Activated naive CD4-positive, alpha-beta T cell treated with anti-CD3 and anti-CD28 coated beads, Interleukin-2, amount 50 U/mL, for 72 hours (primary cell): ENCODE measurements at places on chromosomes 3 and 15. TPM values are rescaled to one million over a fixed set of nuclear protein-coding genes. Genes with fewer than 3 reads are reported as not detected.
A peak's percentile ranks its signal among the peaks of the same experiment; 100 is the strongest.

Gene EXD1
- total RNA-seq = not detected

- DNase-seq = no peak
Measured at GRCh38 chr15:63261311-63261710, 16.1 kb upstream of the APH1B start.

DNA sequence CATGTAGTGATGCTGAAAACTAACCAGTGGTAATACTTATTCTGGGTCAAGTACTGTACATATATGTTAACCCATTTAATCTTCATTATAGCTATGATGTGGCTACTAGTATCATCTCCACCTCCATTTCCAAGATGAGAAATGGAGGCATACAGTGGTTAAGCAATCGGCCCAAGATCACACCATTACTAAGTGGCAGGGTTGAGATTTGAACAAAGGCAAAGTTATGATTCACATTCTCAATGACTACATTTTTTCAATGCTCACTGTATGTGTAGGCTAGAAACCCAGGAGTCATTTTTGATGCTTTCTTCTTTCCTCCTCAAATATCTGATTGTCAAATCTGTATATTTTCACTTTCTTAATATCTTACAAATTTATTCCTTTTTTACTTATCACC, 30.2 kb downstream of the ABI3BP start:
- DNase-seq = no peak

Gene SLC6A6
- total RNA-seq = 71.9 TPM

Gene P3H2
- total RNA-seq = not detected

DNA sequence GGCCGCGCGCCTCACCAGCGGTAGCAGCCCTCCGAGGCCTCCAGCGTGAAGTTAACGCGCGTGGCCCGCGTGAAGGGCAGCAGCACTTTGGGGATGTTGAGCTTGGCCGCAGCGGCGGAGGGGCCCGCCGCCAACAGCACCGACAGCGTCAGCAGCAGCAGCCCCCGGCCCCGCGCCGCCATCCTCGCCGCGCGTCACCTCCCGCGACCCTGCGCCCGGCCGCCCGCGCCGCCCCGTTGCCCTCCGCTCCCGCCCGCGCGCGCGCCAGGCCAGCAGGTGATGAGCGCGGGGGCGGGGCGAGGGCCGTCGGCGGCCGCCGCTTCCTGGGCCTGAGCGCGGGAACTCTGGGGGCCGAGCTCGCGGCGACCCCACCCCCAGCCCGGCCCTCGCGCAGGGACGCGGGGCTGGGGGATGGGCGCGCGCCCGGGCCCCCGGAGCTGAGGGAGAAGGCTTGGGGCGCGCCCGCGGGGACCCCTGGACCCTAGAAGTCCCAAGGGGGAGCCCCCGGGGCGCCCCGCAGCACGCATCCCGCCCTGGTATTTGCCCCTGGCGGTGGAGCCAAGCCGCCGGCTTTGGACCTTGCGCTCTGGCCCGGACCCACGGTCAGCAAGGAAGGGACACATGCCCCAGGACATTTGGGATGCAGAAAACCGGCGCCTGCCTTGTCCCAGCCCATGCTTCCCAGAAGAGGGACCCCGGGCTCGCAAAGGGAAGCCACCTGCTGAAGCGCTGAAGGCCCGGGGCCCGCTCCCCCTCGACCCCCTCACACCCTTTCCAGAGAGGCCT, at the start of gene NUP210:
NUP210 (minus strand) TSS at position 278 of the 786 bp plus-strand sequence; CDS start at position 182, 96 bp downstream.
- DNase-seq = peak; percentile 71

DNA sequence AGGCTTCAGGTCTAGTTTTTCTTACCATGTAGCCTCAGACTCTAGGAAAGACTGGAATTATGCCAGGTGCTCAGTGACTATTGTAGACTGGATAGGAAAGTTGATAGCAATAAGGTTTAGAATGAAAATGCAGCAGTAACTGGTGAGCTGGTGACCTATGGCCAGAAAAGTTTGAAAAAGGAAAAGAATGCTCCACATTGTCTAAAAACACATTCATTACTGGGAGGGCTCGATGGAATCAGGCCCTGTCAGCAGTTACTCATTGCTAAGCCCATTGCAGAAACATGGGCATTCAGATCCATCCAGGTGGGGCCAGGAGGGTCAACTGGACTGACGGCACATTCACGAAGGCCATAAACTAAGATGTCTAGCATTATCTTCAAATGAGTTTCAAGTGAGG, 8.7 kb upstream of the MBNL1 start:
- DNase-seq = no peak

DNA sequence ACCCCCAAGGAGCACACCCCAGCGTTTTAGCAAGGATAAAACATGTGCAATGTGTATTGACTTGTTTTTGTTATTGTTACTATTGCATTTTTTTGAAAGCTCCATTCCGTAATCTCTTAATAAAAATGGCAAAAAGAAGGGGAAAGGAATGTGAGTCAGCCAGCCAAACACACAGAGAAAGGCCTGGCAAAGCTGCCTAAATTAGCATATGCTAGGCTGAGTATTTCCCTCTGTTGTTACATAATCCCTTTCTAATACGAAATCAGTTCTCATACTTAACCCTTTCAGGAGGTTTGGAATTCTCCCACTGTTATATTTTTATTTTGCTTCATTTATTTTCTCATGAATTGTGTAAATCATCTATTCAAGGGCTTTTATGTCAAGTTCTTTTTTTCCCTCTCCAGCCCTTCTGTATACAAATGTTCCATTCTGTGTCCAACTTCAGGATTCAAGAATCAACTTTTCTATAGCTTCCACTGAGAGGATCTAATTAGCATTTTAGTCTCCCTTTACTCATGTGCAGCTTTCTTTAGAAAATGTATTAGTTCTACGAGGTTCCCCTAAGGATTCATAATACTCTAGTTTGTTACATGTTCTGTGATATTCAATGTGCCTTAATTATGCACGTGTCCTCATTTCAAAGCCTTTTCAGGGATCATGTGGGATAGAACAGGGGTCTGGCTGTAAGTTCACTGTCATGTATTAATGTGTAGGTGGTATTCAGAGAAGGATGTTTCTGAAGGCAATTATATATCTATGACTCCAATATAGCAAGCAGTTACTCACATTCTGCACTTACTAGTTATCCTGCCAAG, 9.2 kb downstream of the CADM2 start:
- no peak for DNase-seq

- peak; percentile 93 for DNase-seq
Measured at GRCh38 chr3:107522510-107523288, at the start of gene BBX. BBX (plus strand) TSS chr3:107522962; CDS start chr3:107710461, 187,499 bp downstream.

GRCh38 chr3:112814266-112814665, 32.4 kb downstream of the CD200R1L start:
- no peak for DNase-seq

DNA sequence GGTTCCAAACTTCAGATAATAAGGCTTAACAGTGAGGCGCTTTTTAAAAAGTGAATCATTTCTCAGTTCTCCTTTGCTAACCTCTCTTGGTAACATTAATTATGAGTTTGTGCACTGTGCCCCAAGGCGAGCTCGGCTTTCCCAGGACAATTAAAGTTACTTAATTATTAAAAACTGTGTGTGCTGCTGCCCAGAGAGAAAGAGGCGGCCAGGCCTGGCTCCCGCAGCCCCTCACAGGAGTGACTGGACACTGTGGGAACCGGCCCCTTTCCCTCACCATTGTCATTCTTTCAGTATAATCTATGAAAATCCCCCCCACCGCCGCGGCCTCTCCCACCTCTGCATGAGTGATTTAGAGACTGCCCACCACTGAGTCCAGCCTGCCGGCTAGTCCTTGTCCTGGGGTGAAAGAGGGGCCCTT, 43.1 kb upstream of the HES1 start:
- DNase-seq = no peak

Gene C15orf62
- total RNA-seq = 0.52 TPM

- DNase-seq = no peak
Measured at GRCh38 chr3:101042996-101043686, 49.9 kb upstream of the ABI3BP start.

GRCh38 chr3:136146981-136147729, 49.0 kb downstream of the MSL2 start:
- no peak for DNase-seq

DNA sequence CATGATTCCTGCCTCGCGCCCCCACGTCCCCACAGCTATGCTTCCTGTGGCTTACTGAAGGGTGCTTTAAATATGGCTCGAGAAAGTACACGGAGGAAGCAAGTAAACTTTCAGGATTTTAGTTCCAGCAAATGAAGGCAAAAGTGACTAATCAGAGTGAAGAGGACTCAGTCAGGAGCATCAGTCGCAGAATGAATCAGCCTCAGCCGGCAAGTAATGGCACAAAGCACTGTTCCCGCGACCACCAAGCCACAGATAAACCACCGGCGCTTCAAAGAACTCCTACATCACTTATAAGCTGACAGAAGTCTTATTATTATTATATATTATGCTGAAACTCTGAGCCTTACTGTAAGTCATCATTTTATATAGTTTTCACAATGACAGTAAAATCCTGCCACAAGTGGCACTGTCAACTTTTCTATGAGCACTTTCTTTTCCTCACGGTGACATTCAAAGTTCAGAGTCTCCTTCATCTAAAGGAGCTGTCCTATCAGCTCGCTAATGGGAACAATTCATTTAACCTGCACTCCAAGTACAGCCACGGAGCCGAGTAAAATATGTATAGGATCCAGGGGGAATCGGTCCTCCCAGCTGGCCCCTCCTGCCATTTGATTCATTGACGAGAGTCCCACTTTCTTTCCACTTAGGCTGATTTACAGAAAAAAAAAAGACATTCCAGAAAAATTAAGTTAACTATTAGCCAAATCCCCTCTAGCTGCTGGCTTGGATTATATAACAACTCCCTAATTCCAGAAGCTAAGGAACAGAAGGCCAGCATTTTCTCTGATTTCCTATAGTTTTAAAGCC, 217.0 kb upstream of the ICE2 start:
- peak; percentile 83 for DNase-seq

Gene THOC7
- total RNA-seq = 89.2 TPM

DNA sequence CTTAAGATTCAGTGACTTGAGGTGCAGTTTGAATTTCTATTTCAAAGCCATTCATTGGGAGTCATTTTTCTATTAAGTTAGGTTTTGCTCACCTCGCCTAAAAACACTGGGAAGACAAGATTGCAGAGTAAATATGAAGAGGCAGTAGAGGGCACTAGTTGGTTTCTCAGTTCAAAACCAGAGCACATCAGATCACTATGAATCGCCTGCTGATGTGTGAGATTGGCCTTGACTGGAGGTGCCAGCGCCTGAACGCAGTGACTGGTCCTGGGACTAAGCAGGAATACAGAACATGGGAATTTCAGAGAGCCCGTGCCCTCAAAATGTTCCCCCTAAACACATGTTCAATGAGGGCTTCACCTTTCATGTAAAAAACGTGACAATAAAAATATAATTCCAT, 229.0 kb downstream of the ITPR1 start:
- DNase-seq = no peak

GRCh38 chr3:37458162-37459120, 284.1 kb upstream of the LRRFIP2 start:
- DNase-seq = no peak

DNA sequence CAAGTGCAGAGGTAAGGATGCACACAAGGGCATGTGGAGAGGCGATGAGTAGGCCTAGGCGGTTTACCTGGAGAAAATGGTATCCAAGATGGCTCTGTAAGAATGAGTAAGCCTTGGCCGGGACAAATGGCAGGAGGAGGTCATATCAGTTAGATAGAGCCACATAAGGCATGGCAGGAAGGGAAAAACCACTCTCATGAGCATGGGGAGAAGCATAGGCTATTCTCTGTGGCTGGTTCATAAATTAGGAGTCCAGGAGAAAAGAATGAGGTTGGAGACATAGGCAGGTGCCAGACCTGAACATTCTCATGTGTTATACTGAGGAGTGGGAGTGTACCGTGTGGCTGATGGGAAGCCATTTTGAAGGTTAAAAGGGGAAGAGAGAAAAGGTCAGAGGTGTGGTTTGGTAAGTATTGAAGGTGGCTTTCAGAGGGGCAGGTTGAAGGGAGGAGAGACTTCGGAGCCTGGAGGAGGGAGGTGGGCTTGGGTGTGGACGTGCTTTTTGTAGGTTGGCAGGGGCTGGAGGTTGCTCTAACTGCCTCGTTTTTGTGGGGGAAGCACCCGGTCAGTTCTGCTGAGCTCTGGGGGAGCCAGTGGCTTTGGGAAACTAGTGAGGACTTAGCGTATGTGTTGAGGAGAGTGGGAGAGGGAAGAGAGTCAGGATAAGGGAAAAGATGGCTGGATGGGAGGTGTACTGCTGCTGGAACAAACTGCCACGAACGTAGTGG, 4.6 kb upstream of the FAM43A start:
- no peak for DNase-seq

DNA sequence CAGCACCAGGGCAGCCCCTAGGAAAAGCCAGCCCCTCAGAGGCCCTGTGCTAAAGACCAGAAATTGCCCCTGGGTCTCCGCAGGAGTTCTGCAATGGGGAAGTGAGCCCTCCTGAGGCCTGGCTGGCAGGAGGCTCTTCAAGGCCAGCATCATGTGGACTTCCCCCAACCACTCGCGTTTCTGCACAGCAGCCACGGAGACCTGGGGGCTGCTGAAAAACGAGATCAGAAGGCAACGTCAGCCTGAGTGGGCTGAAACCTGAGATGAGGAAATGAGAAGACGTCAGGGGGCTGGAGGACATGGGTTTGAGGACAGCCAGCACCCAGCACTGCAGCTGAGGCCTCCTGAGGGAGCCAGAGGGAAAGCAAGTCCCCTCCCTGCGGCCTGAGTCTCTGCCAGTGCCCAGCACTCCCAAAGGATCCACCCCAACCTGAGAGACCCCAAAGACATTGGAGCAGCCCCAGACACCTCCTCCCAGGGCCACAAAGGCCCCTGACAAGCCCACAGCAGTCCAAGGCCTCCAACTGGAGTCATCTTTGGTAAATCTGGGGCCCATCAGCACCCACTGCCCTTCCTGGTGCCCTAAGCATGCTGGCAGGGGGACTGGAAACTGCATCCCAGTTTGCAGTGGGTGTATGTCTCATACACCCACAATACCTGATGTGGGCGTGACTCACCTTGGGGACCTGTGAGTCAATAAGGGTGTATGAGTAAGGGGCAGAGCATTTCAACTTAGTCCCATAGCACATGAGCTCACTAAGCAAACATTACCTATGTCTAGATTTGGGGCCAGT, 29.2 kb upstream of the CYP11A1 start:
- DNase-seq = peak; percentile 45

DNA sequence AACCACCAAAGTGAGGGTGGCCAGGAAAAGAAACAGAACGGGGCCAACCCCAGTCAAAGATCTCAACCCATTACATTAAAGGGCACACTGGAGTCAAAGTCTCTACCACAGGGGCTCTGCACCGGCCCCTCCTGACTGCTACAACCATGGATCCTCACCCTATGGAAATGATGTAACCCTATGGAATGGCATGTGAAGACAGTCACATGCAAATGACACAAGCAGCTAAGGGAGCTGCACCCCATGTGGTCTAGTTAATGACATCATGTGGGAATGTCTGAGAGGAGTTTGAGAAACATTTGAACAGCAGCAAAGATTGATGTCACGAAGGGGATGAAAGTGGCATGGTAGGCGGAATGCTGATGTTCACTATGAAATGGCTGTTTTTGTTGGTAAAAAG, 298.2 kb upstream of the SLCO3A1 start:
- DNase-seq = no peak

Gene FOXL2NB
- not detected for total RNA-seq

- no peak for DNase-seq
Measured at GRCh38 chr15:44802336-44802735, 66.0 kb downstream of the TRIM69 start.

DNA sequence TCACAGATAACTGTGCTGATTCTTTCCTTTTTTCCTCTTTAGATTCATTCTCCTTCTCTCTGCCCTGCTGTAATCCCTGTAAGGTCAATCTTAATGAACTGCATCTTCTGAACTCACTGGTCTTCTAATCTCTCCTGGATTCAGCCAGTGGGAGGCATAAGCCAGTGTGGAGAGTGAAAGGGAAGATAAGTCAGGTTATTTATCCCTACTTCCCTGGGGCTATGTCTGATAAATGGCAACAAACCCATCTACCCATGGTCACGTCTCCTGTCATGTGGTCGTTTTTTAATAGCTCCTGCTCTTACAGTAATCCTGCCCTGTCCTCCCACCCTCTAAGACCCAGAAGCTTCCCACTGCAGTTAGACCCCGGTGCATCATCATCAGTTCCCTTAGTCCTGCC, 199.6 kb upstream of the NAALADL2 start:
- no peak for DNase-seq
